ENCODE measurements at places on chromosomes 7 and 10.

- no peak for DNase-seq
Measured at GRCh38 chr7:17090751-17091150, 207.7 kb upstream of the AHR start.

DNA sequence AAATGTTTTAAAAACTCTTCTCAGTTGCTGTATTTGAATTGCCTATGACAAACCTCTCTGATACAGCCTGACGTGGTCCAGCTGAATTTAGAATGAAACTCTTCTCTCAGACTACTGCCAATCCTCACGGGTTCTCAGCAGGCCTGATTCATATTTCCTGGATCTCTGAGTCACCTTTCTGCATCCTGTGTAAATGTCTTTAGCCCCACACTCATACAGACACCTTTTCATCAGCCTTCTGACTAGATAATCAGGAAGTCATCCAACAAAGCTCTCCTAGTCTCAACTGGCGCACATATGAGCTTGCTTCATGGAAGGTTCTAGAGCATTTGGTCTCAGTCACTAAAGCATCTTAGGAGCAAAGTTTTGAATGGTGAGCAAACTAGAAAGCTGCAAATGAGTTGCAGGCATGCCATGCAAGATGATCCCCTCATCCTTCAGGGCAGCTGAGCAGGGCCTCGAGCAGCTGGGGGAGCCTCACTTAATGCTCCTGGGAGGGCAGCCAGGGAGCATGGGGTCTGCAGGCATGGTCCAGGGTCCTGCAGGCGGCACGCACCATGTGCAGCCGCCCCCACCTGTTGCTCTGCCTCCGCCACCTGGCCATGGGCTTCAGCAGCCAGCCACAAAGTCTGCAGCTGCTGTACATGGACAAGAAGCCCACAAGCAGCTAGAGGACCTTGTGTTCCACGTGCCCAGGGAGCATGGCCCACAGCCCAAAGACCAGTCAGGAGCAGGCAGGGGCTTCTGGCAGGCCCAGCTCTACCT lies 182.8 kb downstream of the ARHGAP12 start:
- DNase-seq = peak; percentile 43

DNA sequence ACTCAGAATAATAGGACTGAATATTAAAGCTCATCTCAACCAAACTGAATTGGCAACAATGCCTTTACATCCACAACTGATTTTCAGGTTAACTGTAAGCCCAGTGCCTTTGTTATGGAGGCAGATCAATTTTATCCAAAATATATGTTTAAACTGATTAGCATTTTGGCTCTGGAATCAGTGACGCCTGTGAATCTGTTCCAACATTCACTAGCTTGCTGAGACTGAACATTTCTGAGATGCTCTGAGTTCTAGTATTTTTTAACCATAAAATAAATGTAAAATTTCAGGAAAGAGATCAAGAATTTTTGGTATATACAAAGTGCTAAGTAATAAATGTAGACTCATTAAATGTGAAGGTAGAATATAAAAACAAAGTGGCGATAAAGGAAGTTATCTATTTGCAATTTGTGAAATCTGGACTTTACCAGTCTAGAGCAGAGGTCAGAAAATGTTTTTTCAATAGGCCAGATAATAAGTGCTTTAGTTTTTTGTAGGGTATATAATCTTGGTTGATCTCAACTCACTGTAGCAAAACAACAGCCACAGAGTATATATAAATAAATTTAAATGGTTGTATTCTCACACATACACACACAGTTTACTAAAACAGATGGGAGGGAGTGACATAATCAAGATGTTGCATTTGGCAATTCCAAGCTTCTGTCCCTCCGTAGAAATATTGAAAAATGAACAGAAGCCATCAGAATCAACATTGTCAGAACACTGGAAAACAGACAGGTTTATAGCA lies 560.3 kb downstream of the ZWINT start:
- DNase-seq = no peak

GRCh38 chr7:154503962-154504550 lies 451.9 kb downstream of the DPP6 start:
- no peak for DNase-seq

GRCh38 chr7:33821970-33822369 lies 83.4 kb upstream of the BMPER start:
- DNase-seq = no peak

DNA sequence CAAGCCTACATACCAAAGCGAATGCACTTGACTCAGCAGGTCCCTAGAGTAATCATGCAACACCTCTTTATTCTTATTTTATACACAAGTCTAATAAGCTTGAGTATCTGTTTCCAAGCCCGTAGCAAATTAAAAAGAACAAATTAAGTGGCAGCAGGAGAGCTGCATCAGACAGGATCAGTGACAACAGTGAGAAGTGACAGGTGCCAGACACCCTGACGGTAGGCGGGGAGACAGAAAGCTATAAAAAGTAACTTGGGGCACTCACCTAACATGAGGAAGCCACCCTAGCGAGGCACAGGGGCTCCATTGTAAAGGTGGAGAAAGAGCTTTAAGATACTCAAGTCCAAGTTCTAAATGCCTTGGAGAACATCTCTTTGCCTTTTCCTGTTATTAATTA lies 174.2 kb downstream of the PLXNA4 start:
- DNase-seq = no peak

- no peak for DNase-seq
Measured at GRCh38 chr10:125087191-125087896, 73.0 kb downstream of the CTBP2 start.

DNA sequence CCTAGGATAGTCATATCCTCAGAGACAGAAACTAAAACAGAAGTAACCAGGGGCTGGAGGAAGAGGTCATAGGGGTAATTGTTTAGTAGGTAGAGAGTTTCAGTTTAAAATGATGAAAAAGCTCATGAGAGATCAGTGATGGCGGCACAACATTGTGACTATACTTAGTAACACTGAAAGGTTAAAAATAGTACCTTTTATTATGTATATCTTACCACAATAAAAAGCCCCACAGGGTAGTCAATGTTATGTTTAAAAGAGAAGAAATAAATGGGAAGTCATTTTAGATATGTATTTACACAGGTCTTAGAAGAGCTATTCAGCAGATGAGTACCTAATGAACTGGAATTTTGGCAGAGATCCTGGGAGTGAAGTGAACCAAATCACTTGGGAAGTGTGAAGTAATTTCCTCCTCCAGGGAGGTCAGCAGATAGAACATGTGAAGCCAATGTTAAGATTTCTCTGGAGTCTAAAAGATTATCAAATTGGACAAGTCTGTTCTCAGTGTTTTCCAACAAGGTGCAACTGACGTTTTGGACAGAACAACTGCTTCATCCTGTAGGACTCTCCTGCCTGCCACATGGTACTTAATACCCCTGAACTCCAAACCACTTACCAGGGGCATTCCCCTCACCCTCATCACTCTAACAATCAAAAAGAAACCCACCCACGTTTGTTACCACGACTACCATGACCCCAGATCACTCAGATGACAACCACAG lies 6.4 kb downstream of the CDCA7L start:
- DNase-seq = peak; percentile 34

Measured in activated naive CD4-positive, alpha-beta T cell treated with Interleukin-2 at 50 U/mL for 16 hours (primary cell).